GM23248 (cell line): ENCODE measurements at places on chromosomes 2 and 18. TPM values are rescaled to one million over a fixed set of nuclear protein-coding genes. Genes with fewer than 3 reads are reported as not detected.

GRCh38 chr2:240223631-240224030, 83.2 kb upstream of the OTOS start:
- H3K27ac ChIP-seq: no peak overlapping the region
- no peaks in the 10 kb centered on the region for H3K36me3 ChIP-seq
- no peak overlapping the region for H3K4me3 ChIP-seq
- H3K4me1 ChIP-seq: peaks cover 19% of the 10 kb centered on the region

GRCh38 chr2:10790228-10790973, 22.2 kb downstream of the PDIA6 start:
- H3K27ac ChIP-seq: no peak overlapping the region
- H3K4me3 ChIP-seq: no peak overlapping the region
- no peak for DNase-seq
- peaks cover 52% of the 10 kb centered on the region for H3K36me3 ChIP-seq
- no peaks in the 10 kb centered on the region for H3K4me1 ChIP-seq
- no peaks in the 10 kb centered on the region for H3K27me3 ChIP-seq

GRCh38 chr2:181724662-181725061, 44.3 kb upstream of the NEUROD1 start:
- peaks cover 6% of the 10 kb centered on the region; the same call in 1 of the 2 replicates for H3K27me3 ChIP-seq
- H3K4me3 ChIP-seq: no peak overlapping the region

- no peaks in the 10 kb centered on the region for H3K27me3 ChIP-seq
- no peak for DNase-seq
- H3K27ac ChIP-seq: no peak overlapping the region
- no peak overlapping the region for H3K4me3 ChIP-seq
- H3K36me3 ChIP-seq: no peaks in the 10 kb centered on the region
- peaks cover 15% of the 10 kb centered on the region for H3K4me1 ChIP-seq
Measured at GRCh38 chr2:150100336-150100735, 387.1 kb downstream of the RND3 start.

The UCN gene
- 1.3 and 1.6 TPM in 2 replicates for polyA plus RNA-seq

The UGT1A8 gene
- not detected in 2 replicates for polyA plus RNA-seq

The OTOF gene
- polyA plus RNA-seq: 0.37 and 0.38 TPM in 2 replicates

The LYG1 gene
- polyA plus RNA-seq: 0.19 and 0.25 TPM in 2 replicates

The LANCL1 gene
- polyA plus RNA-seq: 35.8 and 37.9 TPM in 2 replicates

The ZEB2 gene
- polyA plus RNA-seq: 25.6 and 26.2 TPM in 2 replicates

The CNRIP1 gene
- polyA plus RNA-seq: 38.7 and 41.5 TPM in 2 replicates
